ENCODE measurements at places on chromosomes 2 and 18.
A peak's percentile ranks its signal among the peaks of the same experiment; 100 is the strongest.

DNA sequence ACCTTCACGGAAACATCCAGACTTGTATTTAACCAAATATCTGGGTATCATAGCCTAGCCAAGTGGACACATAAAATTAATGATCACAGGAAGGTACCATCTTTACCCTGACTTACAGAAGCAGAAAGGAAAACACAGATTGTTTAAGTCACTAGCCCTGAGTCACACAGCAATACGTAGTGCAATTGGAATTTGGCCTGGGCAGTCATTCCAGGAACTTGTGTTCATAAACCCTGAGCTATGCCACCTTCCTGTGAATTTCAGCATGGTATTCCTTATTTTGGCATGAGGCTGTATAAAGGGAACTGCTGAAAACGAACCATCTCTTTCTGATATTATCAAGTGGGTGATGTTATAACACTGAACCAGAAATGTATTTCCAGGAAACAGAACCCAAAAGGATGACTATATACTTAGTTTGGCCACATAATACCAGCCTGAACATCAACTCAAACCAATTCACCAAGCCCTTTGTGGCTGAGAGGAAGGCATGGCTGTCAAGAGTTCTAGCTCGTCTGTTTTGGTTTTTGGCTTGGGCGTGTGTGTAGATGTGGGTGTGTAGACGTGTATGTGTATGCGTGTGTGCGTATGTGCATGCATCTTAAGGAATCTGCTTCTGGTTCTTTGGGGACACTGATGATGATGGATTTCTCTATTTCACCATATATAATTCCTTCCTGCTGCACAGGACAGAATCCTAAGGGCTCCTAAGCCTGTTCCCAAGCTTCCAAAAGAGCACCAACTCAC is 533.4 kb upstream of the ID2 start:
- DNase-seq, result peak; percentile 87

DNA sequence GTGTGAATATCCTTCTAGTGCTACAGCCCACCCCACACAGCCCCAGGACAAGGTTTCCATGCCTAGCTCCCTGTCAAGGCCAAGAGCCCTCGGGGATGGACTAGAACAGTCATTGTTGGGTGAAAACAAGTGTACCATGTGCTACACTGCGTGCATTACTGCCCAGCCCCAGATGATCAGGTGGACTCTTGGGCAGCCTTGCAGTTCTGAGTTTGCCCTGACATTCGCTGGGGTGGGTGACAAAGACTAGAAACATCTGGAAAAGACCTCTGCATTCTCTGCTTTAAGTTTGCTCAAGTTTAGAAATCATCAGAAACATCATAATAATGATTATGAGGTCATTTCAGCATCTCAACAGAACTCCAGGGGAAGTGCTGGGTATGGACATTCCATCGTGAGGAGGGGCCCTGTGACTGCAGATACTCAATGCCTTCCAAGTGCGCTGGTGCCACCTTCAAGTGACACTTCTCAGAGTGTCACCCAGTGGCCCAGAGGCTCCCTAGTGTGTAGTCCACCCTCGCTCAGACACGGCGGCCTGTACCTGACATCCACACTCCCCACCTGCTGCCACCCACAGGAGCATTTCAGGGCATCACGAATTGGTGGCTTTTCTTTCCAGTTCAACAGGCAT is 5.3 kb upstream of the PXDN start:
- no peak for DNase-seq

DNA sequence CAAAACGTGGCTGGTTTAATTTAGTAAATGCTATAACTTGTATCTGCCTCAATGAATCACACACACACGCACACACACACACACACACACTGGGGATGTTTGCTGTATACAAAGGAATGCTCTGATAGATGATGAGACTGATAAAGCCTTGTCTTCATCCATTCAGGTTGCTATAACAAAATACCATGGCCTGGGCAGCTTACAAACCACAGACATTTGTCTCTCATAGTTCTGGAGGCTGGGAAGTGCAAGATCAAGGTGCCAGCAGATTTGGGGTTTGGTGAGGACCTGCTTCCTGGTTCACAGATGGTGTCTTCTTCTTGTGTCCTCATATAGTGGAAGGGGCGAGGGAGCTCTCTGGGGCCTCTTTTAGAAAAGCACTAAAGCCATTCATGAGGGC is 149.5 kb upstream of the HDAC4 start:
- DNase-seq, result no peak

DNA sequence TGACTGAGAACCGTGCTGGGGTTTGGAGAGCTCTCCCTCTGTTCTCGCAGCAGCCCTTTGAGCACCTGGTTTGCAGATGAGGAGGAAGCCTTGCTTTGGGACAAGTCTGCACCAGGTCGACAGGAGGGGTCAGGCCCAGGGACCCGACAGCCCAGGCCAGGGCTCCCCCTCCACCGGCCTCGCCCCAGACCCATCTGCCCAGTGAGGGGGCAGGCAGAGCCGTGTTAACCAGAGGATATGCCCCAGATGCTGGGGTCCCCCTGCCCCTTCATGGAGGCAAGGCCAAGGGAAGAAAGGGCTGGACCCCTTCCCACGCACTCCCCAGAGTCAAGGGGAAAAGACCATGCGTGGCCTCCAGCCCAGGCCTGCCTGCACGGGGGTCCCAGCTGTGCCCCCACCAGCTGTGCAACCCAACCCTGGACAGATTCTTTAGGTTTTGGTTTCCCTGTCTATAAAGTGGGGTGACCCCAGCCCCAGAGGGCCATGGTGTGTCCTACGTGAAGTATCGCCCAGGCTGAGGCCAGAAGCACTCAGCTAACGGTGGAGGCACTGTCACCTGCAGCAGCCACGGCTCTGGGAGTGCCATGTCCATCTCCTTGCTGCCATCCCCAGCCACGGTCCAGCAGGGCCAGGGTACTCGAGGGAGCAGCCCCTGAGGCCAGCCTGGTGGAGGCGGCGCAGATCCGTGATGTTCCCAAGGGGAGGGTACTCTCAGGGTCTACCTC is 4.8 kb upstream of the SNED1 start:
- no peak for DNase-seq

DNA sequence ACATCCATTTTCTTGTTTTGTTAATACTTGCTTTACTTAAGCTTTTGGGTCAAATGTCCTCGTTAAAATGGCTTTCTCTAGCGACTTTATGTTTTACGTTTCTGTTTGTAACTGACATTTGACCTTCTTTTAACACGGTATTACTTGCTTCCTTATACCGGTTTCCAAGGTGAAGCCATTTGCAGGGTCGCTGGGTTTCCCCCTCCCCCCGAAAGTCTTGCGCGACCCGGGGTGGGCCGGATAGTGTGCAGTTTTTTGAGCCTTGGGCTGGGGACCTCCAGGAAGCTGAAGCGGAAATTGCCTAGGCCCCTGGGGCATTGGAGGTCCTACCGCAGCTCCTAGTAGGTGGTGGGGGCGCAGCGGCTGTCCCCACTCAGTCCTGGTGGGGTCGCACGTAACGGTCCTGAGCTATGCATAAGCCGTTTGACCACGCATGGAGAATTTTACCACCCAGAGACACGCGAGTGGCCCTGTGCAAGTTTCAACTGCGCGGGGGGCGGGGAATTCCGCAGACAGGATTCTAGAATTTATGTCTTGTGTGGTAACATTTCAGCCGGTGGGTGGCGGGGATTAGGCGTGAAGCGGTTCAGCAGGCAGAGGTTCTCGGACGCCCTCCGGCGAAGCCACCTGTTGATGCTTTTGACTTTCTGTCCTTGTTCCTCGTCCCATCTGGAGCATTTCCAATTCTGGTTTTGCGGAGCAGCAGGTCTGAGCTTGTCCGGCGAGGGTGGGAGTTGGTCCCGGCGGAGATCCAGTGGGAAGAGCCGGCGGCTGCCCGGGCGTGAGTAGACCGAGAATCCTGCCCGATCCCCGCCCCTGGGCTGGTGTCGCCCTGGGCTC is 2.4 kb downstream of the CFLAR start:
- peak; percentile 86 for DNase-seq

DNA sequence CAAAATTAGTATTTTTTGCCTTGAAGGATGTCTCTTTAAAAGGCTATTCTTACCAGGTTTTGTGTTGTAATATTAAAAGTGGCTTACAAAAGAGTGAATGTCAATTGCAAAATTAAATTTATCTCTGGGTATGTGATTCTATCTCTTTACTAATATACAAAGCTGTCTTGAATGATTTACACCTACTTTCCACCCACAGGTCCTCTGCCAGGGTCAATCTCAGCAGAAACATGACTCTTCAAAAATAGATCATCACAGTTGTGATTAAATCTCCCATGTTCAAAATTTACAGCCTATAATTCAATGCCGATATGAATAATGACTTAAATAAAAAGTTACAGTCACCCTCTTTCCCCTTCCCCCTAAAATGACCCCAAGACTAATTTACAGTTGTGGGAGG is 78.8 kb downstream of the SLC8A1 start:
- no peak for DNase-seq

GRCh38 chr18:9249254-9249653 is 85.3 kb upstream of the TWSG1 start:
- no peak for DNase-seq

- no peak for DNase-seq
These were observed 2.9 kb upstream of the LNPK start for GRCh38 chr2:176004934-176005333.

- no peak for DNase-seq
These were observed 153.7 kb upstream of the FBXO11 start for GRCh38 chr2:48059975-48060374.

DNA sequence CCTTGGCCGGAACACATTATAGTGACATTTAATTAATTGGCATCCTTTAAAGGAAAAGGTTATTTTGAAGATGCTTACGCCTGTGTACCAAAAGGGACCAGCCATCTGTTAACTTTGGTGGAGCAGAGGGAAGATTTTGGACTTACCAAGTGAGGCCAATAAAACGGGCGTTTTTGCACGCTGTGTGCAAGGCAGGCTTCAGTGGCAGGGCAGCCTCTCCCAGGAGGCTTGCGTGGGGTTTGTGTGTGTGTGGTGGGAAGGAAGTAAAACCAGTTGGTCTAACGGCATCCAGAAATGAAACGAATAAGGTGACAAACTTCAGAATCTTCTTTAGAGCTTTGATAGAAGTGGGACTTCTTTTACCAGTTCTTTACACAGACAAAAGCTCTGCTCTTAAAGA is 191.7 kb downstream of the PRKCE start:
- no peak for DNase-seq

DNA sequence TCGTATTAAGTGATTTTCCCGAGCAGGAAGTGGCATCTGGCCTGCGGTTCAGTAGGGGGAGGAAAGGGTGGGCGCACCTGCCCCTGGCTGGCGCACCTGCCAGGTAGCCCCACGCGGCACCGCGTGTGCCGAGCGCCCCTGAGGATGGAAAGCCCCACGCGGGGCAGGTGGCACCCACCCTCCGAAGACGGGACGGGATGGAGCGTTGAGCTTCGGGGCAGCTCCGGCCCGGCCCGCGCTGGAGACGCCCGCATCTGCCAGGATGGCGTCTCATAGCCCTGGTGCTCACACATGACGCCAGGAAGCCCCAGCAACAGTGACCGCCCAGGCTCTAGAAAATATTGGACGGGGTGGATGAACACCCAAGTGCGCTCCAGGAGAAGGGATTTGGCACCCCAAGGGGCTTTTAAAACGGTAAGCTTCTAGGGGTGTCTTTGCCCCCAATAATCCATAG is 2.5 kb upstream of the NFATC1 start:
- DNase-seq, result no peak

DNA sequence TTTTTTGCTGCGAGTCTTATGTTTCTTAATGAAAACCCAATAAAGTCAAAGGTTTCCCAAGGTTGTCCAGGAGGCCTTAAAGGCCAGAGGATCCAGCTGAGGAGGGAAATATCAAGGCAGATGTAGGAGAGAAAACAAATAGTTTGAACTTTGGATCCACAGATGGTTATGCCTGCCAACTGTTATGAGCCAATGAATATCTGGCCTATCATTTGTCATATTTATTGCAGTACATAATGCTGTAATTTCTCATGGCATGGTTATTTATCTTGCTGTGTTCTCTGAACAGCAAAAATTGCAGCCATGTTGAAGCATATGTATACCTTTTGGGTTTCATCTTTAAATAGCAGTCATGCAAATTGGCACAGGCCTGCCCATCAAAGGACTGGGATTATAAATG is 38.2 kb upstream of the CAVIN2 start:
- DNase-seq, result no peak

DNA sequence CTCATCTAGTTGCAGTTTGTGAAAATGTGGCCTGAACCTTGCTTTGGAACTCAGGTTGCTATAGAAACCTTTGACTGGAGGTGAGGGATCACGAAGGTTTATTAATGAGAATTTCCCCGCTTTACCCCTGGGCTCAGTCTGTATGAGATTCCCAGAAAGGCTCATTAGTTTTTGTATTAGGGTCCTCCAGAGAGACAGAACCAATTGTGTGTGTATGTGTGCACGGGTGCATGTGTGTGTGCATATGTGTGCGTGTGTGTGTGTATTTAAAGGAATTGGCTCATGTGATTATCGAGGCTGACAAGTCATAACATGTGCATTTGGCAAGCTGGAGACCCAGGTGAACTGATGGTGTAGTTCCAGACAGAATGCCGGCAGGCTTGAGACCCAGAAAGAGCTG is 113.8 kb upstream of the DLX2 start:
- no peak for DNase-seq

- DNase-seq, result no peak
These were observed 467.1 kb downstream of the ADCYAP1 start for GRCh38 chr18:1371724-1372123.

- DNase-seq, result no peak
These were observed 3.4 kb upstream of the CCDC88A start for GRCh38 chr2:55422876-55423665.

DNA sequence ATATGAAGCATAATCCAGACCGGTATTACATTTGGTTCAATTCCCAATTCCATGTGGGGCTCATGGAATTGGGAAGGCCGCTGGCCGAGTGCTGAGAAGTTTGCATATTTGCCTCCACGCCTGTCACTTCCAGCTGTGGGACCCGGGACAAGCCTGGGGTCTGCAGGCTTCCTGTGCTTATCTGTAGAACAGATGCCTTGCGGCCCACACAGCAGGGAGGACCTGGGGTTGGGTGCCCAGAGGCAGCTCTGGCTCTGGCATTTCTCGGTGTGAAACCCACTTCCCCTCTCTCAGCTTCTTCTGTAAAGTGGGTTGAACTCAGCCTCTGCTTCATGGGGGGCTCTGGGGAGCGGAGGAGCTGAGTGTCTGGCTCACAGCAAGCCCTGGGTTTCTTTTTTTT is 97.9 kb downstream of the SH3BP4 start:
- DNase-seq, result no peak
